Anterior cingulate cortex (tissue), 58 donors: ENCODE measurements at places on chromosomes 2 and 18.
A peak's percentile ranks its signal among the peaks of the same experiment; 100 is the strongest.

GRCh38 chr2:27078267-27079194, at the start of gene EMILIN1:
TSS of gene EMILIN1 (plus strand) at chr2:27078615. CDS start at chr2:27079066, 451 bp downstream.
- DNase-seq: peak; percentile 50

GRCh38 chr2:126774290-126774689, 118.3 kb downstream of the GYPC start:
- no peak for DNase-seq

DNA sequence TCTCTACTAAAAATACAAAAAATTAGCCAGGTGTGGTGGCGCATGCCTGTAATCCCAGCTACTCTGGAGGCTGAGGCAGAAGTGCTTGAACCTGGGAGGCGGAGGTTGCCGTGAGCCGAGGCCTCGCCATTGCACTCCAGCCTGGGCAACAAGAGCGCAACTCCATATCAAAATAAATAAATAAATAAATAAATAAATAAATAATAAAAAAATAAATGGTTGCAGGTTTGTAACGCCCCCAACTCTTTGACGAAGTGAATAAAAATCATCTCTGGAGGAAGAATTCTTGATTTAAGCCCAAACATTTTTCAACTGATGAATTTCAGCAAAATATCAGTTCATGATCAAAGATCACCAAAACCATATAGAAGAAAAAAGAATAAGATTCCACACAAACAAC, 13.3 kb upstream of the CNRIP1 start:
- no peak for DNase-seq

GRCh38 chr2:72990695-72991438, 73.5 kb downstream of the EMX1 start:
- DNase-seq: no peak

DNA sequence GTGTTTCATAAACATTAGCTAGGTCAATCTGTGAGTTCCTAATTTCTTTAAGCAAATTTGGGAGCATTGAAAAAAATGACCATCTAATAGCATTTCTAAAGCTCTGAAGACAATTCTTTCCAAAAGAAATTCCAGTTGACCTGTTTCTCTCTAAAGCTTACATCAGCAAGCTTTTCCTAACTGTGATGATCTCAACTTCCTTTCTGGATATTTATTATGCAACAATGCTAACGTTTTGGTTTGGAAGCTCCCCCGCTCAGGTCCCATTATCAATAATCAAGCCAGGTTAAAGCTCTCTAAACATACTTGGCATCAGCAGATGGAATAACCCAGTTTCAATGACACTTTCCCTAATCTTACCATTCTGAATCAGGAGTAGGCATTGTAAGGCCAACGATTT, 196.3 kb upstream of the TANK start:
- DNase-seq: no peak

DNA sequence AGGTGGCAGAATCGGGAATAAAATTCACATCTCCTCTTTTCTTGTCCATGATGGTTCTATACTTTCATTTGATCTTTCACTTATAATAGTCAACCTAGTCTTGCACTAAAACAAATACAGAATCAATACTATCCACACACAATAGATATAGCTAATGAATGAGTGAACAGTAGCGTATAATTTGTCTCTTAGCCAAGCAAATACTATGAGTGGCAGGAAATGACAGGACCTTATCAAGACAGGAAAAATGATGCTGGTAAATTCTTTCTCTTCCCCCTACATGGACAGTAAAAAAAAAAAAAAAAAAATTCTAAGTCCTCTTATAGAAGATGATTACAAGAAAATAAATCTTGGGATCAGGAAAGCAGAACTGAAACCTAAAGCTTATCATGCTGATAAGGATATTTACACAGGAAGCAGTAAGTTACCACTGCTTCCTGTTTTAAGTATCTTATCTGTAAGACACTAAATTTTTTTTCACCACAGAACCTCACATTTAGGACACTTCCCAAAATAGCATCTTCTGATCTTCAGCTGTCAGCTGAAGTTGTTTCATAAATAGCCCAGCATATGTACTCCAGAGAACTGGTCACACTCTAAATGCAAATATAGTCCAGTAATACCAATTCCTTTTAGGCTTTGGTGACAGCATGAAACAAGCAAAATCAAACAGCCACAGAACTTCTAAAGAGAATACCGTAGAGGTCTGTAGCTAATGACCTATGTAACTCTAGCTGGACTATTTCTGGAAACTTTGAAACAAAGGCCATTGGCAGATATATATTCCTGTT, 27.0 kb downstream of the IRS1 start:
- DNase-seq: no peak

GRCh38 chr2:215362562-215362904, 50.7 kb downstream of the ATIC start:
- DNase-seq: no peak

DNA sequence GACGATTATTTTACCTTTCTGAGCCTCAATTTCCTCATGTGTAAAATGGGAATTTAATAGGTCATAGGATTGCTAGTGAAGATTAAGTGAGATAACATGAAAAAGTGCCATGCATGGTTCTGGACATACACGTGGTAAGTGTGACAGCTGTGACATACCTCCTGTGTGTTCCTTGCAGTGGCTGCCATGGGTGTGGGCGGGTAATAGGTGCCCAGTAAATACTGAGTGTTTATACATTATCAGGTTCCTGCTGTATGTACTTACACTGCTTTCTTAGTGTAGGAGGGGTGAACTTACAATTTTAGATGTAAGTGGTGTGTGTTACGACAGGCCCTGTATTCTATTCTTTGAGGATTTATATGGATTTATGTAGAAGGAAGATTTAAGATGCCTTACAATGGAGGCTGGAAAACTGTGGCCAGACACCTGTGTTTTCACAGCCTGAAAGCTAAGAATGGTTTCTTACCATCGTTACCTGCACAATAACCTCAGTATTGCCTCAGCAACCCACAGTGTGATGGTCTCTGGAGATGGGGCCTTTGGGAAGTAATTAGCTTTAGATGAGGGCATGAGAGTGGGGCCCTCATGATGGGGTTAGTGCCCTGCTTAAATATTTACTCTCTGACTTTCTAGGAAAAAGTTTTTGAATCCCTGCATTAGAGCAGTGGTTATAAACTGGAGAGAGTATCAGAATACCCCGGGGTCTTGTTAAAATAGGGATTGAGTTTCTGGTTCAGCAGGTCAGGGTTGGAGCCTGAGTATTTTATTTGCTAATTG, 78.1 kb downstream of the ASAP2 start:
- no peak for DNase-seq

- DNase-seq: no peak
Observed at GRCh38 chr2:36727550-36727949, 31.0 kb downstream of the VIT start.

GRCh38 chr2:40096360-40096759, 317.3 kb upstream of the THUMPD2 start:
- no peak for DNase-seq

DNA sequence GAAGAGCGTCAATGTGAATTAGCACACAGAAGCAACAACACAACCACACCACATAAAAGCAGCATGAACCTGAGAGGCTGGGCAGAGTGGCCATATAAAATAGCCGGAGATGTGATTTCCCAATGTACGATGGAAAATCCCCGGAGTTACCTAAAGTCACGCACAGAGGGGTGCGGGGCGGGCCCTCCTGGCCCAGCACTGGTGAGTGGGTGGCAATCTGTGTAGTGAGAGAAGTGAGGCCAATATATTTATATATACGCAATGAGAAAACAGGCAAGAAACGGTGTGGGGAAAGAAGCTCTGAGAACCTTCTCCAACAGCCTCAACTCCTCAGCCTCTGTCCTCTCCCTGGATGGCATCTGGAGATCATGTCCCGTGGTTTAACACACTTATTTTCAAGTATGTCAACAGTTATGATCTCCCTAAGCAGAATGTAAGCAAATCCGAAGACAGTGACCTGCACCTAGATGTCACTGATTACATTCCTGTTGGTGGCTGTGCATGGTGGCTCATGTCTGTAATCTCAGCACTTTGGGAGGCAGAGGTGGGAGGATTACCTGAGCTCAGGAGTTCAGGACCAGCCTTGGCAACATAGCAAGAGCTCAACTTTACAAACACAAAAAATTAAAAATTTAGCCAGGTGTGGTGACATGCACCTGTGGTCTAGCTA, 41.6 kb downstream of the CRACDL start:
- DNase-seq: peak; percentile 45
